NCI-H446 (cell line): ENCODE measurements at places on chromosomes 16 and 17.

- peak; percentile 80 for DNase-seq
Observed at GRCh38 chr16:67641779-67642708, 2.9 kb upstream of the CARMIL2 start.

DNA sequence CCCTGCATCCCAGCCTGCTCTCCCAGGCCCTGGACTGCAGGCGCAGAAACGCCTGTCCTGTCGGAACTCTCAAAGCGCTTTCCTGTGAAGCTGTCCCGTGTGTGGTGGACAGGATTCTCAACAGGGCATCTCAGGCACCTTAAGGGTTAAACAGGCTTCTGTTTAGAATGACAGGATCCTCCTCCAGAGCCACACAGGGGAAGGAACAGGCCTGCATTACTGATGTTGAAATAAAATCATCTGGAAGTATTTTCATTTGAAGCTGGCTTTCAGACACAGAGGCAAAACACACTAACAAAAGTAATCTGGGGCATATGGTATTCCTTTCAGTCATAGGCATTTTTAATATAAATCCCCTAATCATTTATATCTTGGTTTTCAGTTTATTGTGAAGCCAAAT, 7.4 kb downstream of the HS3ST3A1 start:
- DNase-seq = no peak

GRCh38 chr16:63337264-63337663, 1301.0 kb upstream of the CDH8 start:
- DNase-seq = no peak

DNA sequence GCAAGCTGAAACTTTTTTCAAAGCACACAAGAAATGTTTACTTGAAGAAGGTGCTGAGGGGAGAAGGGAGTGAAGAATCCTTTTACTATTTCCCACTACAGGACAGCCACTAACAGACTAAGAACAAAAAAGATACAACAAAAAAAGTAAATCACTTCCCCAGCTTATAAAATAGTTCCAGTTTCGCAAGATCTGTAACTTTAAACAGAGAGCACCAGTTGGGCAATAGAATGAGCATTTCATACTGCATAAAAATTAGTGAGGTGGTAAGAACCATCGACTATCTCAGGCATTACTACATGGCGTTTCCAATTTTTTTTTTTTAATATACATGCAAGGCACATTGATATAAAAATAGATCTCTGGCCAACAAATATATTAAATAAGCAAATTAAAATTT, 11.1 kb downstream of the CRYBA1 start:
- no peak for DNase-seq

- no peak for DNase-seq
Observed at GRCh38 chr17:45969726-45970125, 29.3 kb upstream of the STH start.

DNA sequence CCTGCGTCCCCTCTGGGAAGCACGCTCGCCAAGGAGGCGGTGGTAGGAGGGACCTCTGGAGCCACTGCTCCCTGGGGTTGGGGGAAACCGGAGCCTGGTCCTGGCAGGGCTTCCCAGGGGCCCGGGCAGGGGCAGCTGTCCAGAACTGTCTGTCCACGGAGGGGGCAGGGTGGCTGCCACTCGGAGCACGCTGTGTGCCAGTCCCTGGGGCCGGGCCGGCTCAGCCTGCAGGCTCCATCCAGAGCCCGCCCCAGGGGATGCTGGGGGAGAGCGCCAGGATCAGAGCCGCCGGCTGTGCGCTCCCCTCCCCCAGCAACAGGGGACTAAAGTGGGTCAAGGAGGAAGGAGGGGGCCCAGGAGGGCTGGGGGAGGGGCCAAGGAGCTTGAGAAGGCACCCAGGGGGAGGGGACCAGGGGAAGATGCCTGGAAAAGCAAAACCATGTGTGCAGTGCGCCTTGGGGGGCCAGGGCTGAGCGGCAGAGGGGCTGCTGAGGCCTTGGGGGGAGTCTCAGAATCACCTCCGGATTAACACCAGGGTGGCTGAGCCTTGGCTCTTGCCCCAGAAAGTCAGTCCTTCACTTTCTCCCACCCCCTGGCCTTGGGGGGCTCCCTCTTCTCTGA, 21.3 kb downstream of the ZNF423 start:
- peak; percentile 21 for DNase-seq

DNA sequence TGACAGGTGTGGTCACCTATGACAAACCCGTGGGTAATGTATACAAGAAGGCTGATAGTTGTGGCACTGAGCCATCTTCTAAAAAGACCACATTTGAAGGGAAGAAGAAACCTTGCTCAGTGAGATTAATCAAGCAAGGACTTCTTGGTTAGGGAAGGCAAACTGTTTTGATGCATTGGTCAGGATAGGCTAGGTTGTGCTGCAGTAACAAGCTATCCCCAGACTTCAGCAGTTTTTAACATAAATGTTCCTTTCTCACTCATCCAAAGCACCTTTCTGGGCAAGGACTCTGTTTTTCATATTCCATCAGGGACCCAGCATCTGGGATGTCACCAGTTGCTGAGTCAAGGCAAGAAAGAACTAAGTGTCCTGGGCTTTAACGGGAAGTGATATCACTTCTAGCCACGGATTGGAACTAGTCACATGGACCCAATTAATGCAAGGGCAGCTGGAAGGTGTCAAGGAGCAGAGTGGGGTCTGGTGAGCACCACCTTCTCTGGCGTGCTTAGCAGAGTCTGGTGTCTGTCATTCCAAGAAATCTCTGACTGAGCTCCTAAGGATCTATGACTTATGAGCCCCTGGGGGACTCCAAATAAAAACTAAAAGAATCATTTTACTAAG, 52.0 kb upstream of the CCL2 start:
- DNase-seq = no peak

DNA sequence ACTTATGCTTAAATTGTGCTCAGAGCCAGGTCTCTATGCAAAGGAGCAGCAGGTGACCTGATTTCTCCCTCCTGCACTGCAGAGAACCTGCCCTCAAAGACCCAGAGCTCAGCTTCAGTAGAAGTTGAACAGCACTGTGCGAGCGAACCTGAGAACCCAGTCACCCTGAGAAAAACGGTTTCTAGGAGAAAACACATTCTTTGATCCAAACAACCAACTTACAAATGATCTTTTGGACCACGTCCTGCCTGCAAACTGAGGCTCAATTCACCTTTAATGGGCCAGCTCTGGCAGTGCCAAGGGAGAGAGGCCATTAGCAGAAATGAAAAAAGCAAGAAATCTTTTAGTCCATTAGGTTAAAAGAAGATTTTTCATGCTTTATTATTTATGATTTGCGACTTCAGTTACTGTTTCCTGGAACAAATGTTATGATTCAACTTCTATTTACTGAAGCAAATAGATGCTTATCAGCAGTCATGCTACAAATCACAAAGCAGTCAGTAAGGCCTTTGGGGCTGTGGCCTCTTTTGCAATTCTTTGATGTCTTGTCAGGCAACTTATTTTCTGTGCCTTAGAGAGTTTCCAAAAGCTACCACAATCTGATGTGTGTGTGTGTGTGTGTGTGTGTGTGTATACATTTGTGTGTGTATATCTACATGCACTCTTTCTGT, 65.7 kb upstream of the LRRC37A3 start:
- DNase-seq = no peak

DNA sequence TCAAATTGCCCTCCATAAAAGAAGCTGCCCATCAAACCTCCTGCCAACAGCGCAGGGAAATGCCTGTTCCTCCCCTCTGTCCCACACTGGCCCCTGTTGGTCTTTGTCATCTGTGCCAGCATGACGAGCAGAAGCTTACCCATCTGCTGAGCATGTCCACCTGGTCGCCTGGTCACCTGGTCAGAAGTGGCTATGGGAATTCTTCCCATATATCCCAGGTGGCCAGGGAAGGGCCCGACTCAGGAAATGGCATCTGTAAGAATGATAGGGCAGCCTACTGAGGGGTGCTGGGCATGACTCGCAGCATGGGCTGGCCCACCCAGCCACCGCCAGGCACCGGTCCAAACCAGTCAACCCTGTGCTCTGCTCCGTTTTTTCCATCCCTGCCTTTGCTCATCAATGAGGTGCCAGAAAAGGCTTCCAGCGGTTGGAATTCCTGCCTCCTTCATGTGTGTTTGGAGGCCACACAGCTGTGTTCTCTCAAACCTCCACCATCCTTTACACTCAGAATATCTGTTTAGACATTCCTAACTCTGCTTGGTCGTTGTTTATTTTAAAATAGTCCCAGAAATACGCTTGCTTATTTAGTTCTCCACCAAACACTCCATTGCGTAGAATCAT, 145.2 kb downstream of the CLEC16A start:
- DNase-seq = no peak

GRCh38 chr17:71327376-71328059, 793.3 kb upstream of the SOX9 start:
- no peak for DNase-seq

DNA sequence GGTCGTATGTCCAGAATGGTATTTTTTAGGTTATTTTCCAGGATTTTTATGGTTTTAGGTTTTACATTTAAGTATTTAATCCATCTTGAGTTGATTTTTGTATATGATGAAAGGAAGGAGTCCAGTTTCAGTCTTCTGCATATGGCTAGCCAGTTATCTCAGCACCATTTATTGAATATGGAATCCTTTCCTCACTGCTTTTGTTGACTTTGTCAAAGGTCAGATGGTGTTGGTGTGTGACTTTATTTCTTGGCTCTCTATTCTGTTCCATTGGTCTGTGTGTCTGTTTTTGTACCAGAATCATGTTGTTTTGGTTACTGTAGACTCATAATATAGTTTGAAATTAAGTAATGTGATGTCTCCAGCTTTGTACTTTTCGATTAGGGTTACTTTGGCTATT, 26.4 kb upstream of the TEKT1 start:
- DNase-seq = no peak

DNA sequence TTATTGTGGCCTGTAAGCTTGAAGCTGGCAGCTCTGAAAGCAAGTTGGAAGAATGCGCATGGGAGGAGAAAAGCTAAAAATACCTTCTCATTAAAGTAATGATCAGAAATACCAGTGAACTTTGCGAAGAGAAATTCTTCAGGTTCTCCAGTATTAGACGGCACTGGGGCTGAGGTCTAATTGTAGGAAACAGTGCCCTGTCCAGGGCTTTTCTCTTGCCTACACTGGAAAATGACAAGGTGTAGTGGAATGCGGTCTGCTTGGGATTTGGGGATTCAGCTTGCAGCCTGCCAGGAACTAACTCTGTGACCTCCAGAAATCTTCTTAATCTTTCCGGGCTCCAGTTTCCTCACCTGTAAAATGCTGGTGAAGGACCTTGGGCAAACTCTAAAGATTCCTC, 53.3 kb upstream of the KCNJ16 start:
- no peak for DNase-seq

DNA sequence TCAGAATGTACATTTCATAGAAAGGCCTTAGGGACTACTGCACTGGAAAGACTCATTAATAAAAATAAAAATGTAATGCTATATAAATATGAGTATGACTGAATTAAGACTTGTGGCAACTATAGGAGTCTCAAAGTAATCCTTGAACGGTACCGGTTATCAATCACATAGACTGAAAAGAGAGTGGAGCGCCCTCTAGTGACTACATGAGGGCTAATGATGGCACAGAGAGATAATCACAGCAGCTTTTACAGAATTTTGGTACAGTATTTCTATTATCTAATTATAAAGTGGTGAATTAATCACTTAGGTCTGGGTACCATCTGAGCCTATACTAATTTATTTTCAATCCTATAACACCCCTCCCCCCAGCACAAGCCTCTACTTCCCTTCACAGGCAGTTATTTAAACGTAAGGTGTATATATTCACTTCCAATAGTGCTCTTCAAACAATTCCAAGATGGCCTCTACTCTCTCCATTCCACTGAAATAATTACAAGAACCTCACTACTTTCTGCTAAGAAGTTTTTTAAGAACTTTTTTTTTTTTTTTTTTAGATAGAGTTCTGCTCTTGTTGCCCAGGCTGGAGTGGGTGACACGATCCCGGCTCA, 40.7 kb upstream of the ANKFY1 start:
- DNase-seq = peak; percentile 55

DNA sequence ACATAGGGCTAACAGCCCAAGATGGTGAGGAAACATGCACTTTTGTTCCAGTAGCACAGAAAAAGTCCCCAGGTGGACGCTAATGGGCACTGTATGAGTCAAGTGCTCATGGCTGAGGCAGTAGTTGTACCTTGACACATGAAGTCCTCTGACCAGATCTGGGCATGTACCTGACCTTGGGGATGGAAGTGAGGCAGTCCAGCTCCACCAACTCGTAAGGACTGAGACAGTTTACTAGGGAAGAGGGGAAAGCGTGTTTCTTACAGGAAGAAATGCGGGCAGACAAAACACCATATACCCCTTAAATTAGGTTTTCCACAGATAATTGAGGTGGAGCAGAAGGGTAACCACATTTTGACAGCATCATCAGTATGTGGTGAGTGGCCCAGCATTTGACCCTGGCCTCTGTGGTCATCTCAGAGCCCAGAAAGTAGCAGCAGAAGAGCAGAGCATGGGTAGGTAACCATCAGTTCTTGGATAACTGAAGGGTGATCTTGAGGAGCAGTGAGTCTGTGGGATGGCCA, 32.4 kb upstream of the METTL9 start:
- DNase-seq = no peak

- DNase-seq = no peak
Observed at GRCh38 chr17:27649929-27650328, 18.9 kb downstream of the LGALS9 start.

GRCh38 chr17:45307290-45308015, 9.4 kb downstream of the MAP3K14 start:
- peak; percentile 68 for DNase-seq

GRCh38 chr17:8994319-8994718, 27.0 kb upstream of the NTN1 start:
- peak; percentile 10 for DNase-seq

GRCh38 chr16:89256651-89257254, 39.2 kb downstream of the ZNF778 start:
- peak; percentile 33 for DNase-seq

DNA sequence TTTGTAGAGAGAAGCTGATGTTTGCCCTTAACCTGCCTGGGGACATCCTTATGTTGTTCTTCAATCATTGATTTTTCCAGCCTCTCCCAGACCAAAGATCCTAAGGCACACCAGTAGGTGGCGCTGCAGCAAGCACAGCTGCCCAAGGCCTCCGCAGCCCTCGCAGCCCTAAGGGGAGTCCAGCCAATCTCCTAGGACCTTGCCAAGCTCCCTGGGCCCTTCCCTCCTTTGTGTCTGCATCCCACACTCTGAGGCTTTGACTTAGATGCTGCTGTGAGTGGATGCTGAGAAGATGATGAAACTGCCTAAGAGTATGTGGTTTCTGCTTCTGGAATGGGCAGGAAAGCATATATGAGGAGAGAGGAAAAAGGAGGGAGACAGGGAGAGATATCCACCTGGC, 47.1 kb downstream of the SPACA3 start:
- peak; percentile 6 for DNase-seq

DNA sequence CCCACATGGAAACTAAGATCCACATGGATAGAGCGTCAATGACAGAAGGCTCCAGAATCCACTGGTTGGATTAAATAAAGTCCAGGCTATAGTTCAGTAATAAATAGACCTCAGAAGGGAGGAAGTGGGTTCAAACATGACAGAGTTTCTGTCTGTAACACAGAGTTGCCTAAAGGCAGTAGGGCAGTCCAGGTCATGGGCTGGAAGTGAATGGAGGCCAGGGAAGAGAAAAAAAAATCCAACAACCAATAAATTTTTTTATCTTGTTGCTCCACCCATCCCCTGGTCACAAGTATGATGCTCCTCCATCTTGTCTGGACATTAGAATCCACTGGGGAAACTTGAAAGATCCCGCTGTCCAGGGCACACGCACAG, 92.4 kb downstream of the RGS9 start:
- no peak for DNase-seq
